Effector CD4-positive, alpha-beta T cell (primary cell): ENCODE measurements at places on chromosomes 4 and X.

- DNase-seq, result no peak
Observed at GRCh38 chr4:2907706-2908293, 55.4 kb downstream of the NOP14 start.

DNA sequence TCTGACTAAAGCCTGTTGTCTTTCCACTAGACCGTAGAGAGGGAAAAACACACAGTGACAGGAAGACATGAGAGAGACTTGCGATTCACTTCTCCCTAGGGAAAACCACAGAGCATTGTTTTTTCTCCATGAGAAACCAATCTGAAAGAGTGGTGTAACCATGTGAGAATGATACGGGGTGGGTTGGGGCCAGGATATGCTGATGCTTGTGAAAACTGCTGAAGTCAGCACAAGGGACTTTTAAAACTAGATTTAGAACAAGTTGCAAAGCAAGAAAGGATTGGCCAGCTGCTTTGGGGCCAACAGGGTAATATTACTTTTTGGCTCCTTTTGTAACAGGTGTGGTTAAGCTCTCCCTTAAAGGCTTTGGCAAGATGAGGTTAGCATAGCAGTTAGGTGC lies 66.1 kb downstream of the NHSL2 start:
- no peak for DNase-seq

- no peak for DNase-seq
Observed at GRCh38 chr4:57490520-57491255, 380.5 kb upstream of the IGFBP7 start.

DNA sequence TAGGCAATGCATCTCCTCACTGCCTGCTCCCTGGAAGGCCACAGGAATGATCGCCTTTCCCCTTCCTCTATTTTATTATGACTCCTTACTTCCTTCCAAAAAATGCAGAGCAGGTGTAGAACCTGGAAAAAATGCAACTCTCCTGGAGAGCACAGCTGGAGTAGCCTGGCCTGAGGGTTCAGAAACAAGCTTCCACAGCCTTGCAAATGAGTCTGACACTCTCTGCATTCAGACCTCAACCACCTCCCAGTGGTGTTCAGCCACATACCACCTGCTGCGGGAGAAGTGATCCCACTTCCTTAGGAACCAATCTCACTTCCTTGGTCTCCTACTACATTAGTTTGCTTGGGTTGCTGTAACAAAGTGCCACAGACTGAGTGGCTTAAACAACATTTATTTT lies 368.1 kb upstream of the NOCT start:
- no peak for DNase-seq

DNA sequence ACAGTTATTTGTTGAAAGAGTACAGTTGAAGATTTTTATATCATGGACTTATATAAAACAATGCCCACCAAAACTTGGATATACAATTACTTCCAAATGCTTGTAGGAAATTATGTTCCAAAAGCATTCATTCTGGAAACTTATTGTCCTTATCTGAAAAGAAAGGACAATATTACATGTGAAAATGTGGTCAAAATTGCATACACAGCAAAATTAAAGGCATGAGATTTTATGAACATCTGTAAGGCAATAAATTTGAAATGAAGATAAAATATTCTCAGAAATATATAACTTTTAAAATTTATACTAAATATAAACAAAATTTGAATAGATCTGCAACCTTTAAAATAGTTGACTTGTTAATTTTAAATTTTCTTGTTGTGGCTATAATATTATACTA lies 1173.8 kb downstream of the NLGN4X start:
- DNase-seq, result no peak

- DNase-seq, result no peak
Observed at GRCh38 chrX:13053171-13053570, 8.8 kb upstream of the FAM9C start.

DNA sequence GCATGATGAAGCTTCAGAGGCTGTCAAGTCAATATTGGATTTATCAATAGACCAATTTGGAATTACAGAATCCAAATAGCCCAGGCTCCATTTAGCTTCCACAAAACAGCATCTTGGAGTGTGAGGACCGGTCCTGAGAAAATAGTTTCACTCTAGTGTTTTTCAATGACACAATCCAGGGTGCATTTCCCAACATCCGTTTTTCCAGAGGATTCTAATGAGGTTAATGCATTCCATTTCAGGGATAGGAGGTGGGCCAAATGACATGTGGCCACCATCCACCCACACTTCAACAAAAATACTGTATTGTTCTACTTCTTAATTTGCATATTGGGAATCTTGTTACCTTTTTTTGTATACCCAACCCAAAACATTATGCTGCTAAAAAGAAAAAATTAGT lies 229.8 kb upstream of the LDB2 start:
- DNase-seq, result no peak
